ENCODE measurements at places on chromosomes 2 and 18.

- DNase-seq = no peak
These were observed 79.6 kb downstream of the DNER start for GRCh38 chr2:229634601-229635370.

DNA sequence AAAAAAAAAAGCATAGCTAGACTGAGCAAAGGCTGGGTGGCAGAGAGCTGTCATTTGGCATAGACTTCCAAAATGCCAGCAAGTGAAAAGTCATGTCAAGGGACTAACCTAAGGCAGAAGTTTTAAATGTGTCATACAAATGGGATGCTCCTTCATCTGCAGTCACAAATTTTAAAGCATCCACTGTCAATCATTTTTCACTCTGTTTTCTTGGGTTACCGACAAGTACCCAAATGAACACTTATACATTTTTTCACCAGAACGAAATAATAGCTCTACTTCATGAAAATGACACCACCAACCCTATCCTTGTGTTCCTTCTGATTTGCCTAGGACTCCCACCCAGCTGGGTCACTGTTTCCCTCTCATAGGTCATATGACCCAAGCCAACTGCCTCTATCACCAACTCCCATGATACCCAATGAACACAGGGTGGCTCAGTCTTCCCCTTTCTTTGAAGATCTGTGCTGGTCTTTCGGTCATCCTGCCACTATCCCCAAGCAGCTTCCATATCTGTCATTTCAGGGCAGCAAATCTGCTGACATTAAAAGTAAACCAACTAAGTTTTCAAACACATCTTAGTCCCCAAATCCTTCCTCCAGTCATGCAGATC lies 21.5 kb downstream of the KLF7 start:
- no peak for DNase-seq

DNA sequence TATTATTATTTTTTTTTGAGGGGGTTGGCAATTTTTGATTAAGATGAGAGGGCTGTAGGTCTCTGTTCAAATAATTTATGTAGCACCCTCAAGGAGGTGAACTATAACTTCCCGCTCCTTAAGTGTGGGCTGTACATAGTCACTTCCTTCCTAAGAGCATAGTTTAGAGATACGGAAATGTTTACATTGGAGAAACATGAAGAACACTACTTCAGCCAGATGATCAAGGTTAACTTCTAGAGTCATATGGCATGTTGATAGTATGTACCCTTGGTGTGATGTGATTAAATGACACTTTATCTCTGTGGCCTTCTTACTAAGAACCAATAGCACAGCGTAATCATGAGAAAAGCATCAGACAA lies 93.7 kb downstream of the MIB1 start:
- no peak for DNase-seq

- no peak for DNase-seq
These were observed 55.6 kb upstream of the MYL1 start for GRCh38 chr2:210370562-210370961.

DNA sequence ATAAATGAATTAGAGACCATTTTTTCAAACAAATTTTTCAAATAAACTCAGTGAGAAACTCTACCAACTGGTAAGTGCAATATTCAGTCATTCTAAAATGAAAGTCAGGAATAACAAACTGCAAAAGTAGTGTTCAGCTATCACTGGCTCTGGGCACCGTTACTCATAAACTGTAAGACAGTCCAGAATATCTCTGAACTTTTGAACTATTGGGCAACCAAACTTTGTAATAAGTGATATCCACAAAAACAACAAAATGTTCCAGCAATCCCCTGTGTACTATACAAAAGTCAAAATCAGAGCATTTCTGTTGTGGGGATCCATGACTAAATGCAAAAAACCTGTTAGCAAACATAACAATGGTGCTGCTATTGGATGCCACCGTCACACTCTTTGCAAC lies 56.3 kb downstream of the SLC25A12 start:
- DNase-seq = no peak

- DNase-seq = no peak
These were observed 341.7 kb downstream of the PIK3C3 start for GRCh38 chr18:42296723-42297122.

DNA sequence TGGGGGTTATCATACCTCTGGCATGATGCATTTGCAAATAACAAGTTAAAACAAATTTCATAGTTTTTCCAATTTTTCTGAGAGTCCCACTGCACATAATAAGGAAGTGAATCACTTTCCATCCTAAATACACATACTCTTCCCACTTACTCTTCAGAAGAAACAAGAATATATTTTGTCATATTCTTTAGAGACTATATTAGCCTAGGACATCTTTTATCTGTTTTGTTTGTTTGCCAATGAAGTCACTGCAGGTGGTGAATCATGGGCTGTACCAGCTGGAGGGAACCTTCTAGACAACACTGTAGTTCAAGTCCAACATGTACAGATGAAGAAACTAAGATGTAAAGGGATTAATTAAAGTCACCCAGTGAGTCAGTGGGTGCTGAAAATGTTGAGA lies 116.8 kb downstream of the XIRP2 start:
- no peak for DNase-seq

- DNase-seq = no peak
These were observed 361.9 kb downstream of the TXNL1 start for GRCh38 chr18:56276466-56276865.

DNA sequence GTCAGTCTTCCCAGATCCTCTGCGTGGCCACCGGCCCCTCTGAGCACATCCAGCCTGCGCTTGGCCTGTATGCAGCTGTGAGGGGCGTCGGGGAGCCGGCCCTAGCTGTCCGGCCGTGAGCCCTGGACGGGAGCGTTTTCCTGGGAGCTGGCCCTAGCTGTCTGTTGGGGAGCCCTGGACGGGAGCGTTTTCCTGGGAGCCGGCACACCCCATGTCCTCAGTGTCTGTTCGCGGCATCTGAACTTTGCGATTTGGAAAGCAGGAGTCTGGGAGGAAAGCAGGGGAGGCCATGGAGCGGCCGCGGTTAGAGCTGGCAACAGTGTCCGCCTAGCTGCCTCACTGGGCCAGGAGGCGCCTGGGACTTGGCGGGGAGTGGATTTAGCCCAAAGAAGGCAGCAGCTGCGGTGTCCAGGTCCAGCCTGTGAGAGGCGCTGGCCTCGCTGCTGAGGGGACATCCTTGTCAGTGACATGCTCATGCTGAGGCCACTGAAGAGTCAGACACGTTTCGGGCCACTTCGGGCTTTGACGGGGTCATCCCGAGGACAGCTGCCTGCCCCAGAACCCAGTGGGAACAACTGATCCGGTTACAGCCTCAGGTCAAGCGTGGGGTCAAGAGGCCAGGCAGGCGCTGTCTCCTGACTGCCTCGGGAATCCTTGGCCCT lies 75.8 kb downstream of the KCNG2 start:
- DNase-seq = no peak

GRCh38 chr2:43132683-43133301 lies 93.6 kb downstream of the ZFP36L2 start:
- no peak for DNase-seq

- no peak for DNase-seq
These were observed 316.9 kb upstream of the ZEB2 start for GRCh38 chr2:144836635-144837350.

DNA sequence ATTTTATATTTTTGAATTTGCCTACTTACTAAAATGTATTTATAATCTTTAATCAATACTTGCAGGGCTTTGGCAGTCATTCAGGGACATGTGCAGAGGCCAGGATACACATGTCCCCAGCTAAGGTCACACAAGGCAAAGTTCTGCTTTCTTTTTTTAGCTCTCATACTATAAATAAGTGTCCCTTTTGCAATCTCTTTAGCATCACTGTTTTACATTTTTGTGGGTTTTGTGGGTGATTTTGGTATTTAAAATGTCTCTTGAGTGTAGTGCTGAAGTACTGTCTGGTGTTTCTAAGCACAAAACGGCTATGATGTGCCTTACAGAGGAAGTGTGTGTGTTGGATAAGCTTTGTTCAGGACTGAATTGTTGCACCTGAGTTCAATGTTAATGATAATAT lies 309.0 kb upstream of the GULP1 start:
- DNase-seq = no peak

GRCh38 chr2:123359636-123360035 lies 665.5 kb upstream of the CNTNAP5 start:
- DNase-seq = no peak

DNA sequence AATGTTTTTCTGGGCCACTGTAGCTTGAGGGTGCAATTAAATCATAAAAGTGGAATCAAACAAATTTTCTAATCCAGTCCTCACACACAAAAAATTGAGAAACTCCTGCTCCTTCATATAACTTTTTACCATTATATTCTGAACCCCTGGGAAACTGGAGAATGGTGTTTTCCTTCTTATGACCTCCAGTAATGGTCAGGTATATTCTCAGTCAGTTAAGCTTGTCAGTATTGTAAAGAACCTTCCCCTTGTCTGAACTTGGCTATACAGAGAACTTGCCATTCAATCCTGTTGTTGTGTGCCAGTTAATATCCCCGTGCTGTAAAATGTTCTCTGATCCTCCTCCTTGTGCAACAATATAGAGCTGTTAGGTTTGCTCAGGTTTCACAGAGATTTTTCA lies 39.5 kb downstream of the ZNF804A start:
- no peak for DNase-seq

GRCh38 chr2:169734169-169734847 lies 676 bp downstream of the KLHL23 start:
- no peak for DNase-seq

GRCh38 chr2:1740716-1741589 lies 3.4 kb downstream of the PXDN start:
- no peak for DNase-seq

DNA sequence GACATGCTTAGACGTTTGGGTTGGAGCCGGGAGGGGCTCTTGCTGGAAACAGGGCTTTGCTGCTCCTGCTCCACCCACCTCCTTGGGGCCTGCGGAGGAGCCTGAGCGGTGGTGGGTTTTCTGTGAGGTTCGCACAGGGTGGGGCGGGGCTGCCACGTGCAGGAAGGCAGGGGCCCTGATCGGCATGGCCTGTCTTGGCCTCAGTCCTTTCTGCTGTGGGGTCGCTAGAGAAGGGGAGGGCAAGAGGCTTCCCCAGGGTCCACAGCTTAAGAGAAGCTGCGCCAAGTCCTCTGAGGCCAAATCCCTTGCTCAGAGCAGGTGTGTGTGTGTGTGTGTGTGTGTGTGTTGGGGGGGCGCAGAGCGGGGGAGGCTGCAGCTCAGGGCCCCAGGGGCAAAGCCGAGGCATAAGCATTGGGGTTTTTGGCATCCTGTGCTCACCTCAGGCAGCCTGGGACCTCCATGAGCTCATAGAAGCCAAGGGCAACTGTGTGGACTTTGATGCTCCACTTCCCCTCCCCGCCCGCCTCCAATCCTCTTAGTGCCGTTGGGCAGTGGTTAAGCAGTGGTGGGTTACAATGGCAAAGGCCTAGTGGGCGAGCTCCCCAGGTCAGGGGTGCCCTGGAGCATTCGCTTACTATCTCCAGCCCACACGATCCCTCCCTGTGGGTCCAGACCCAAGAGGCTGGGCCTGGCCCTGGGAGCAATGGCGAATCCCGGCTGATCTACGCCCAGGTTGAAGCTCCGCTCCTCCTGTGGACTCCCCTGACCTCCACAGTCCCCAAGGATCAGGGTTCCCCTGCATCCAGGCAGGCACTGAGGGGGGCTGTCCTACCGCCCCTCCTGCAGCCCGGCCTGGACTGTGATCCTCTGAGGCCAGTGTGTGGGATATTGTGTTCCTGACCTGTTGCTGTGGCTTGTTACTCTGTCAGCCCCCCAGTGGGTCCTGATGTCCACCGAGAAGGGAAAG lies 28.9 kb downstream of the TOGARAM2 start:
- DNase-seq = no peak

- no peak for DNase-seq
These were observed 14.5 kb downstream of the EPC2 start for GRCh38 chr2:148658807-148659722.

GRCh38 chr2:54680397-54681041 lies 42.9 kb upstream of the EML6 start:
- DNase-seq = no peak

GRCh38 chr2:191642541-191642940 lies 35.4 kb upstream of the NABP1 start:
- no peak for DNase-seq

GRCh38 chr18:49682173-49682802 lies 120.4 kb downstream of the LIPG start:
- DNase-seq = no peak

GRCh38 chr2:209876211-209876610 lies 104.6 kb downstream of the UNC80 start:
- no peak for DNase-seq

GRCh38 chr2:9844036-9844483 lies 786 bp downstream of the TAF1B start:
- DNase-seq = no peak

- no peak for DNase-seq
These were observed 711 bp downstream of the DOK6 start for GRCh38 chr18:69401226-69401971.

DNA sequence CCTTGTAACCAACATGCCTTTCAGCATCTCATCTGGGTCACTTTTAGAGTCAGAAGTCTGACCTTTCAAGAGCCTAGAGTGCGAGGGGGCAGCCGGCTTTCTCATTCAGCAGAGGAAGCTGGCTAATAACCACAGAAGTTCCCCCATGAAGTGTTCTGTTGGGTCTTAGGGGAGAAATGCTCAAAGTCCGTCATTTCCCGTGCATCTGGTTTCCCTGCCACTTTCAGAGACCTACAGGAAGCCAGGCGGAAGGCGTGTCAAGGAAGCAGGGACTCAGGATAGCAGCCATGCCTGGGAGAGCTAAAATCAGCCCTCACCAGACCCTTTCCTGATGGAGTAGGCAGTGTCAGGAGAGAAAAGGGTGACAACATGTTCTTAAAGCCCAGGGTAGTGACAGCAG lies 301.8 kb upstream of the ID2 start:
- no peak for DNase-seq

DNA sequence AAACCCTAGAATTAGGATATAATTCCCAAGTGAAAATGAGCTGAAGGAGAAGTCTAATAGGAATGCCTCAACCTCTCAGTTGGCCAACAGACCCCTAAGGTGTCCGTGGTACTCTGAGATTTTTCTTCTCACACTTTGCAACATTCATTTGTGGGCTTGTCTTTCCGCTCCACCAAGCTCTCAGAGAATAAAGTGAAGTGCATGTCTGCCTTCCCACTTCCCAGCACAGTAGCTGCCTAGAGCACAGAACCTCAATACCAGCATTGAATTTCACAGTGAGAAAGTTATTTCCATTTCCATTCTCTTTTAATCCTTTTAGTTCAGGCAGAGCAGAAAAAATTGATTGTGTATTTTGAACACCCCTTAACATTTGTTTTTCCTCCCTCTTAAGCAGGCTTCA lies 451.8 kb downstream of the TGIF1 start:
- DNase-seq = no peak

DNA sequence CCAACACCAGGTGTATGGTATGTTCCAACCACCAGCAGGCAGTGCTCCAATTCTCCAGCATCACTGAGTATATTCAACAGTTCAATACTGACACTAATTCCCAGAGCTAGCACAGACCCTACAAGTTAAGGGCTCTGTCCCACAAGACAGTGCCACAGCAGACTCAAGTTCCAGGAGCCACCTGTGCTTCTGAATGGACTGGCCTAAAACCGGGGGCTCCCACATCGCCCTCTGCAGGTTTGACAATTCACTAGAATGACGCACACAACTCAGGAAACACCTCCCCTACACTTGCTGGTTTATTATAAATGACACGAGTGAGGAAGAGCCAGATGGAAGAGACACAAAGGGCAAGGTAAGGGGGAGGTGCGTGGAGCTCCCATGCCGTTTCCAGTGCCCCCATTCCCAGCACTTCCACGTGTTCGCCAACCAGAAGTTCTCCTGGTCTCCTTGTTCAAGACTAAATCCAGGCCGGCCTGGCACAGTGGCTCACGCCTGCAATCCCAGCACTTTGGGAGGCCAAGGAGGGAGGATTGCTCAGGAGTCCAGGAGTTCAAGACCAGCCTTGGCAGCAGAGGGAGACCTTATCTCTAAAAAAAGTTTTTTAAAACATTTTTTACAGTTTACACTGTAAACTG lies 12.2 kb upstream of the ATP6V1B1 start:
- no peak for DNase-seq

Data from NCI-H774 (cell line).